SK-MEL-5 (cell line): ENCODE measurements at places on chromosomes 7 and 10. TPM values are rescaled to one million over a fixed set of nuclear protein-coding genes. Genes with fewer than 3 reads are reported as not detected.

HOXA4 gene
- 0.50 and 0.83 TPM in 2 replicates for total RNA-seq

- no peak for DNase-seq
Observed at GRCh38 chr10:95330966-95331453, 40.2 kb upstream of the PDLIM1 start.

GRCh38 chr7:131157530-131158243, 170.0 kb upstream of the MKLN1 start:
- no peak for DNase-seq

GRCh38 chr10:76071653-76072365, 640.4 kb downstream of the LRMDA start:
- DNase-seq = peak; percentile 13

- no peak for DNase-seq
Observed at GRCh38 chr7:22549667-22550513, 49.9 kb upstream of the STEAP1B start.

DNA sequence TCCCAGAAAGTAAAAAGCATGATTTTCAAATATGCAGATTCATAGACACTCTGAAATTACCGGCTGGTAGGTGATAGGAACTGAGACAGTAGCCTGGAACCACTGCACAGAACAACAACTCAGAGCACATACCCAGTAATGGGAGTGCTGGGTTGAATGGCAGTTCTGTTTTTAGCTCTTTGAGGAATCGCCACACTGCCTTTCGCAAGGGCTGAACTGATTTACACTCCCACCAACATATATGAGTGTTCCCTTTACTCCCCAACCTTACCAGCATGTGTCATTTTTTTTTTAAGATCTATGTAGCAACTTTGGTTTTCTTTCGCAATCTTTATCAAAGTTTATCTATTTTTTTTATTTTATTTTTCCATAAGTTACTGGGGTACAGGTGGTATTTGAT, 358.8 kb downstream of the CALN1 start:
- DNase-seq = no peak

- no peak for DNase-seq
Observed at GRCh38 chr10:86728056-86728455, 28.4 kb upstream of the BMPR1A start.

DNA sequence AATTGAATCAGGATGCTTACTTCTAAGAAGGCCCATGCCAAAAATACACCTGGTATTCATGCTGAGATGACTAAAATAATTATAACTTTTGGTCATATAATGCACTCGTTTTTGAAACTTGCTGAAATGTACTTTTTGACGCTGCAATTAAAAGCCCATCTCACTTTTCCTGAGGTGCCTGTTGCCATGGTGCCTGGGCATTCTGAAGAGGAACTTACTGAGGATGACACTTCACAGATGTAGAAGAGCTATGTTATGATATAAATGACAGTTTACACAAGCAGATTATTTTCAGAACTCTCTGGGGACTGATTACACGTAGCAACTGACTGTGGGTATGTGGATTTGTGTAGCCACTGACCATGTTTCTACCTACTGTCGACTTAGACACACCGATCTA, 182.4 kb downstream of the TPK1 start:
- DNase-seq = no peak

- DNase-seq = peak; percentile 93
Observed at GRCh38 chr7:68176974-68177373, 1180.3 kb downstream of the TYW1 start.

GRCh38 chr7:91079487-91079886, 184.7 kb upstream of the FZD1 start:
- DNase-seq = no peak

GRCh38 chr7:138871065-138871813, 73.2 kb upstream of the ATP6V0A4 start:
- no peak for DNase-seq

DNA sequence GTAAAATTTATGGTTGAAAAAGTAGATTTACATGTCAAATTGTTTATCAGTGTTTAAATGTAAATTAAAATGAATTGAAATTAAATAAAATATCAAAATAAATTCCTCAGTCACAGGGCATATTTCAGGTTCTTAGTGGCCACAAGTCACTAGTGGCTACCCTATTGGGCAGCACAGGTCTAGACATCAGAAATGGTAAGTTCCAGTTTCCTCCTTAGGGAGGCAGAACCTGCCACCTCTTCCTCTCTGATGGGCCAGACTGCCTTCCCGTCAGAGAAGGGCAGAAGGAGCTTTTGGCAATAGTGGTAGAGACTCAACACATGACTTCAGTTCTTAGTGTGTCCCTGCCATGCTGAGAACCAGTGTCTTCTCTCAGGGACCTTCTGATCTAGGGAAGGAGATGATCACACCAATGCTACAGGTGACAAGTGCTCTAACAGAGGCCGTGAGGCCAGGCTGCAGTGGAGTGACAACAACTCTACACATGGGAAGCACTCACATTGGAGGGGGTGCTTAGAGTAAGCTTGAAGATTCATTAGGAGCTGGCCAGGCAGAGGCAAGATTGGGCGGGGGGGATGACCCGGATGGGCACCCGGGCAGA, 14.4 kb upstream of the PCBD1 start:
- peak; percentile 20 for DNase-seq

SLC26A4 gene
- total RNA-seq = 16.7 and 17.9 TPM in 2 replicates

- DNase-seq = peak; percentile 56
Observed at GRCh38 chr10:111856631-111857030, 326.9 kb downstream of the GPAM start.

DNA sequence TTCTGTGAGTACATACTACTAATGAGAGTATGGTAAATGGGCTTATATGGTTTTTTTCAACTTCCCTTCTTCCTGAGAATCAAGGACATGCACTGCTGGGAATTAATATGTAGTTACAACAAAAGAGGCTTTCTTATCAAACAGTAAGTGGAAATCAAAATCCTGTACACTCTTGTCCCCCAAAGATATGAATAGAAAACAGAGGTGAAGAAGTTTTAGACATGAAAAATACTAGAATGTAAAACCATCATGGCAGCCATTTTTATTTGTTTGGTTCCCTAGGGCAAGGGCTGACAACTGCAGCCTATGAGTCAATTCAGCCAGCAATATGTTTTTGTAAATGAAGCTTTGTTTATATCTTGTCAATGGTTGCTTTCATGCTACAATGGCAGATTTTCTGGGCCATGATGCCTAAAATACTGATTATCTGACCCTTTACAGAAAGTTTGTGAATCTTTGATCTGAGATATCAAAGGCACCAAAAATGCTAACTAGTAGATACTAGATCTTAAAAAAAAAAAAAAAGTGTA, 422.4 kb downstream of the PARD3 start:
- peak; percentile 80 for DNase-seq

- DNase-seq = no peak
Observed at GRCh38 chr10:53013201-53013810, 240.7 kb upstream of the MBL2 start.

DNA sequence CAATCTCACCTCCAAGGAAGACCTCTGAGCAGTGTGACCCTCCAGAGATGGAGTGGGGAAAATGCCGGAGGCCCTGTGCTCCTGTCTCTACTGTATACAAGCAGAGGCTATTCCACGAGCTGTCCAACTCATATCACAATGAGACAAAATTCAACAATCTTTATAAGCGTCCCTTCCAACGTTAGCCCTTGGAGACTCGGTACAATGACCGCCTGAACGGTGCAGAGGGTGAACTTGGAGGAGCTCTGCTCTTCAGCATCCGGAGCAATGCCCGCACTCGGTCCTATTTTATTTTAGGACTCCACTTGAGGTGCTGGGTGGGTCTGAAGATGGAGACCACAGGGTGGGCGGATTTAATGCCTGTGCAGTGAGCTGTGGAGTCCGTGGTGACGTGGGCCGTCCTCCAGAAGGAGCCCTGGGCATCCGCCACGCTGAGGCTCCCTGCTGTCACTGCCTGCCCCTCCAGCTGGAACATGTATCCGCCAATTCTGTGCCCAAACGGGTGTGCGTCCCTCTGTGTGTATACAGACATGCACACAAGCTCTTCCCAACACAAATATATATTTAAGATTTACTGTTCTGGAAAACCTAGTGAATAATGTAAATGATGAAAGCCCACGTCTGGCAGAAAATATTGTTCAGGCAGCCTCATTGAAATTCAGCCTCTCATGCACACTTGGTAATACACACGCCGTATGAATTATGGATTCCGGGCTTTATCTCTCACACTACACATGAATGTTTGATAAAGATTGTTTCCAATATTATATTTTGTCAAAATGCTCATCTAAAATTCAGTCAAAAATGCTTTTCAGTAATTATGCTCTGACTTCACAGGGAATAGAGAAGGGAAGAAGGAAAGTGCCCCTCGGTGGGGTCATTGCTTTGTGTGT, 239.9 kb upstream of the ZMIZ1 start:
- no peak for DNase-seq

GRCh38 chr10:127137391-127137790, 59.0 kb downstream of the INSYN2A start:
- DNase-seq = no peak

- peak; percentile 4 for DNase-seq
Observed at GRCh38 chr10:103659674-103660363, 166.3 kb downstream of the NEURL1 start.

DNA sequence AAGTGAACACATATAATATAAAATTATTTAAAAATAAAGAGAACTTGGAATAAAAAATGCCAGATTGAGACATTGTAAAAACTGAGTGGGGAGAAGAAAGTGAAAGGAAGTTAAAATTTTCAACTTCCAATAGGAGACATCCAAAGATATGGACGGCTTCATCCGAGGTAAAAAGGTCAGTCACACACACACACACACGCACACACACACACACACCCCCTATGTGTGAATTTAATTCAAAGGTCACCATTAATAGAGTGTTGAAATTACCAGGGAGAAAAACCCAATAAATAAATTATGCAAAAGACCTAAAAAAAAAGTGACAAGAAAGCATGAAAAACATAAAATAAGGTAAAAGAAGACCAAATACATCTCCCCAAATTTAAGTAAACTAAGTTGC, 131.0 kb upstream of the DNAJB12 start:
- DNase-seq = no peak

DNA sequence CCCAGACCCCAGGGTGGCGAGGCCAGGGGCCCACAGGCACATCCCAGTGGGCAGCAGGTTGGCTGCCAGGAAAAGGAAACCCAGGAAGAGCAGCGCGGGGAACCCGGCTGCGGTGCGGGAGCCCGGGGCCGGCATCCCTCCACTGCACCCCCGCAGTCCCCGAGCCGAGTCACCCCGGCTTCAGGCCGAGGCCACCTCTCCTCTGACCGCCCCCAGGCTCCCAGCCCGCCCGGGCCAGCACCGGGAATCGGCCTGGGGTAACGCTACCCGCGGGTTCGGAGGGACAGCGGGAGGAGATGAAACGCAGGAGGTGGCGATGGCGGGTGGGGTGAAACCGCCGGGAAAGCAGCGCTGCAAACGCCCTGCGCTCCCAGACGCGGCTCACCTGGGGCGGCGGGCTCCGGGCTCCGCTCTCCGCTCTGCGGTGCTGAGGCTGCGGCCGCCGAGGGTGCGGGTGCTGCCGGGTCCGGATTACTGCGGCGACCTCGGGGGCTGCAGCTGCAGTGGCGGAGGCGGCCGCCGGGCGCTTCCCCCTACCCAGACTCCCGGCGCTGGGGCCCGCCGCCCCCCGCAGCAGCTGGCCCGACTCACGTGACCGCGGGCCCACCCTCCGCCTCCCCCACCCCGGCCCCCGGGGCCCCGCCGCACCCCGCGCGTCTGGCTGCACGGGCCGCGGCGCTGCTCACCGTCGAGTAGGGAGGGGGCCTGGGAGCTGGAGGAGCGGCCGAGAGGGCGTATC, at the start of gene SCRN1:
TSS of gene SCRN1 (minus strand) at position 545 of the 739 bp plus-strand sequence. CDS start 20,734 bp downstream, outside the sequence.
- DNase-seq = no peak

DNA sequence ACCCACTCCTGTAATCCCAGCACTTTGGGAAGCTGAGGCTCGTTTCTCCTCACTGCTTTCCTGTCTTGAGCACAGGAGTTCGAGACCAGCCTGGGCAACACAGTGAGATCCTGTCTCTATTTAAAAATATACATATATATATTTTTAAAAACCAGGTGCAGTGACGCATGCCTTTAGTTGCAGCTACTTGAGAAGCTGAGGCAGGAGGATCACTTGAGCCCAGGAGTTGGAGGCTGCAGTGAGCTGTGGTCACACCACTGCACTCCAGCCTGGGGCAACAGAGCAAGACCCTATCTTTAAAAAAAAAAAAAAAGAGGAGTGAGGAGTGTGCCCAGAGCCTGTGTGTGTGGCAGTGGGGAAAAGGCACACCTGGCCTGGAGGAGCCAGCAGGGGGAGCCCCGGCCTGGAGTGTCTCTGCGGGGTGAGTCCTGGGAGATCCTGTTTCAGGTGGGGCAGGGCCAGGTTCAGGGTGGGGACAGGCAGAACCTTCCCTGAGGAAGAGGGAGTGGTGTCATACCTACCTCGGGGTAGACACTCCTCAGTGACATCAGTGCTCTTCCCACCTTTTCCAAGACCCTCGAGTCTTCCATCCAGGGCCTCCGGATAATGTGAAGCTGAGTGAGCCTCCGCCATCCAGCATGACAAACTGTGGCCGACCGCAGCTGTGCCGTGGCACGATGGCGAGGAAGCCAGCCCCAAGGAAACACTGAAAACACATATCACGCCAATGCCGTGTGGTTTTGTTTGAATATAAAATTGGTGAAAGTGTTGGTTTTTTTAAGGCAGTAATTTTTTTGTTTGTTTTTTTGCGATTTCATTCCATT, 9.0 kb upstream of the ARPC1B start:
- DNase-seq = peak; percentile 64

DNA sequence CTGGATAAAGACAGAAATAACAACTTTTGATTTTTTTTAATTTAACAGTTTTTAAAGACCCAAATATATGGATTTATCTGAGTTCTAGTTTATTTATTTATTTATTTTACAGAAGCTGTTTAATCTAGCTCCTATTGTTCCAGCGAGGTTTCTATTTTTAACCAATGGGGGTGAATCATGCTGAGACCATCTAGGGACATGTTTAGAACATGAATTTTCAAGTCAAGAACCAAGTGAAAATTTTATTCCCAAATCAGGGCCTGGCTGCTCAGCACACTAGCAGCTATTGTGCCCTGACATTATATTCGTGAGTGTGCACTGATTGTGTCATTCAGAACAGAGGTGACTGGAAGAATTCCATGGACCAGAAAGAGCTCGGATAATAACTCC, 24.6 kb upstream of the MPP7 start:
- no peak for DNase-seq

RSU1 gene
- total RNA-seq = 42.3 and 50.1 TPM in 2 replicates

- no peak for DNase-seq
Observed at GRCh38 chr7:6227294-6227846, 45.1 kb downstream of the CYTH3 start.

GRCh38 chr7:29258951-29259350, 64.4 kb downstream of the CHN2 start:
- DNase-seq = no peak

ITPRID1 gene
- total RNA-seq = not detected in 2 replicates

ASB15 gene
- total RNA-seq = not detected in 2 replicates

GRCh38 chr7:91875851-91876250, 4.7 kb downstream of the MTERF1 start:
- DNase-seq = no peak

GRCh38 chr10:17060289-17060688, 69.3 kb downstream of the CUBN start:
- DNase-seq = no peak
